ENCODE measurements at places on chromosomes 12 and 14. TPM values are rescaled to one million over a fixed set of nuclear protein-coding genes. Genes with fewer than 3 reads are reported as not detected.

The STYK1 gene
- 0.28 TPM for total RNA-seq

The SLC4A8 gene
- 1.7 TPM for total RNA-seq

The MYO1H gene
- total RNA-seq: not detected

The MVK gene
- 7.6 TPM for total RNA-seq

The SALL2 gene
- 0.64 TPM for total RNA-seq

The HSPB8 gene
- total RNA-seq: 13.5 TPM

The EEF1AKMT3 gene
- 5.2 TPM for total RNA-seq

The RASSF9 gene
- 0.67 TPM for total RNA-seq

The CCNK gene
- total RNA-seq: 52.3 TPM

The CIROP gene
- not detected for total RNA-seq

The TMEM179 gene
- 0.54 TPM for total RNA-seq

The DIO3 gene
- not detected for total RNA-seq

The KRT74 gene
- not detected for total RNA-seq

The TEX22 gene
- 0.23 TPM for total RNA-seq

The LRP1-AS gene
- not detected for total RNA-seq

The PTHLH gene
- total RNA-seq: 19.0 TPM

The AICDA gene
- total RNA-seq: 0.31 TPM

The ETFBKMT gene
- total RNA-seq: 0.40 TPM

The PLCZ1 gene
- not detected for total RNA-seq

The ATL1 gene
- total RNA-seq: 5.9 TPM

The MUCL1 gene
- not detected for total RNA-seq

The P2RX7 gene
- total RNA-seq: not detected

The TRMT61A gene
- 26.7 TPM for total RNA-seq

The PZP gene
- not detected for total RNA-seq

The TAS2R8 gene
- not detected for total RNA-seq
